ENCODE measurements at places on chromosomes 4 and X.

DNA sequence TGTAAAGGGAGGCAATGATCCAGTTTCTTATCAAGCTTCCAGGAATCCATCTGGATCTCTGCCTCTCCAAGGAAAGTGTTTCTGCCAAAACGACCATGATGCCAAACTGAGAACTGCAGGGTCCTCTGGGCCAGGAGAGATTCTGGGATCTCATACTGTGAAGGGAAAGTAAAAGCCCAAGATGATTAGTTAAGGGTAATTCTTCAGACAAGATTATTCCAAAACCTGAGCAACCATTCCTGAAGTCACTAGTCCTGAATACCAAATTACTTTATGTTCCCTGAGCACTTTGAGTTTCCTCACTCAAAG is 42.0 kb downstream of the SRPX2 start:
- no peak for DNase-seq

DNA sequence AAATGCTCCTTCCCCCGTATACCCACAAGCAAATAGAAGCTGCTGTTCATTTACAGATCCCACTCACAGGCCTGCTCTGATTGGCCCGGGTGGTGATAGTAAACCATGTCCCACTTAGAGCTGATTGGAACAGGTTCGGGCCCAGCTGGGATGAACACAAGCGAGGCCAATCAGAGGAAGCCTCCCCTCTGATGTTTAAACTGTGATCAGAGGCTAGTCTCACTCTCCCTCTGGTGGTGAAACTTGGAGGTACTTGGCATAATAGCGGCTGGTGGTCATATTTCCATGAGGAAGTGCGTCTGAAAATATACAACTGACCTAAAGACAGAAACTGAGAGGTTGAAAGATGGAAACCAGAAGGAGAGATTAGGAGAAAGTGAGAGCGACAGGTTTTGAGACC is 51.5 kb upstream of the TRPC3 start:
- peak; percentile 10 for DNase-seq

DNA sequence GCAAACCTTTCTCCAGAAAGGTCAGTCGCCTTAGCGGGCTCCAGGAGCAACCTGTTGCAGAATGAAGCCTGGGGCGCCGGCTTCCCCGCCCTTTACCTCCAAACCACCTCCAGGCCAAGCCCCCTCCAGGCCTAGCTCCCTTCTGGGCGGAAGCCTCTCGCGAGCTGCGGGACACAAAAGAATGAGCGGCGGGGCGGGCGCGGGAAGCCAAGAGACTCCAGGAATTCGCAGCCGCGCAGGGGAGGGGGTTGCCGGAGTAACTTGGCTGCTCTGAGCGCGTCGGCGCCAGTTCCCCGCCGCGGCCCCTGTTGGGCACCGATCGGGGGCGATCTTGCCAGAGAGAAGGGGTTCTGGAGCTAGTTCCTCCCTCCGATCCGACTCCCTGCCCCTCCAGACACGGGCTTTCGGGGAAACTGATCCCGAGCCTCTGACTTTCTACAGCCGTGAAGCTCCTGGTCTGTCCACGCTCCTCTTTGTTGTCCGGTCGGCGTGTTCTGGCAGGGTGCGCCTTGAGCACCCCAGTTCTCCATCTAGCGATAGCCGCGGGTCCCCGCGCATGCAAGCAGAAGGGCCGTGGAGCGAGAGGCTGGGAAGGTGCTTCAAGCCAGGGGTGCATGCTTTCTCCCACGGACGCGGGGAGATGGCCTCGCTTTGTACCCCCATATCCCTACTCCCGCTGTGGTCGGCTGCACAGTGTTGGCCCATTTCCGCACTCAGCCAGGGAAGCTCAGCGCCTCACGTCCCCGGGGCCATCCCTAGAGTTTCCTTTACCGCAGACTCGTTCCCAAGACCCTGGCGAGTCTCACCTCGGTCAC is 1.2 kb downstream of the PROM1 start:
- no peak for DNase-seq

- no peak for DNase-seq
Observed at GRCh38 chr4:80094191-80094590, 21.2 kb upstream of the ANTXR2 start.

- no peak for DNase-seq
Observed at GRCh38 chr4:1446502-1447386, 40.5 kb upstream of the NKX1-1 start.

DNA sequence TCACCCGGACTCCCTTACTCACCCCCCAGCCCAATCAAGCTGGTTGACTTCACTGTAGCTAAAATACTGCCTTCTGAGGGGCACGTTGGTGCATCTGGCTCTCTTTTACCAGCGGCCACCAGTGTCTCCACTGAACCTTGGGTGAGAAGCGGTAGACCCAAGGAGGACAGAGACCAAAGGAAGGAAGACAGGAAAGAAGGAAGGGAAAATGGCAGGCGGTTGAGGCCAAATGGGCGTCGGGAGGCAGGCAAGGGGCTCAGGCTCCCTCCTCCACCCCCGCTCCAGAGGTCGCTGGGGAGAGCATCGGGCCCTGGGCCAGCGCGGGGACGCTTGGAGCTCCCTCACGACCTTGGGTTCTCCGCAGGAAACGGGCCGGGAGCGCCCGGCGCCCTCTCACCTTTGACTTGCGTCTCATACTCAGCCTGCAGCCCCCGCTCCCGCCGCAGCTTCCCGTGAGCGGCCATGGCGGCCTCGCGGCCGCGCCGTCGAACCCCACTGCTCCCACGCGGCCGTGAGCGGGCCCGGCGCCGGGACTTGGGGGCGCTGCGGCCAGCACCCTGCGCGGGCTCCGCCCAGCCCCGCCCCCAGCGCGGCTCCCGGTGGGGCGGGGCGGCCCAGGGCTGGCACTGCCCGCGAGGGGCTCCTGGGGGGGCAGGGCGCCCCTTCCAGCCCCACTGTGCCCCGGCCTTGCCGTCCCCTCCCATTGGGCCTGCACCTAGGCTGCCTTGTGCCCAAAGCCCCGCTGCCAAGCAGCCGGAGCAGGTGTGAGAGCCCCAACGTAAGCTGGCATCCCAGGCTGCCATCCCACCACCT is at the start of gene ARHGAP4:
Gene ARHGAP4 (minus strand): TSS at position 526 of the 813 bp plus-strand sequence. CDS start 62 bp downstream, at position 464.
- no peak for DNase-seq

GRCh38 chr4:155114790-155115189 is 93.6 kb upstream of the NPY2R start:
- DNase-seq, result no peak

DNA sequence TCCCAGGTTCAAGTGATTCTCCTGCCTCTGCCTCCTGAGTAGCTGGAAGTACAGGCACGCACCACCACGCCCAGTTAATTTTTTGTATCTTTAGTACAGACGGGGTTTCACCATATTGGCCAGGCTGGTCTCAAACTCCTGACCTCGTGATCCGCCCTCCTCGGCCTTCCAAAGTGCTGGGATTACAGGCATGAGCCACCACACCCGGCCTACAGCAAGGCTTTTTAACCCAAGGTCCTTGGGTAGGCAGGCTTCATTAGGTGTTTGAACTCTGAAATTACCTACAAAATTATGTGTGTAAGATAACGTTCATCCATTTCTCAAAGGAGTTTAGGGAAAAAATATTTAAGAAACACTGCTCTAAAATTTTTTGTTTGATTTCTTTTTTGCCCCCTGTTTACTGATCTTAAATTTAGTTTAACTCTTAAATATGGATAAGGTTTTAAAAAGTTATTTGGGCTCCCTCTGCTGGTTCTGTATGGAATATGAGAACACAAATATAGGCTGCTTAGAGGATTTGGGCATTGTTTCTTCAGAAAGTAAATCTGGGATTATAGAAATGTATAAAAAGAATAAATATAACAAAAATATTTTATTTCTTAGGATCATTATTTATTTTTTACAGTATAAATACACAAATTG is 92.8 kb downstream of the CBR4 start:
- no peak for DNase-seq

GRCh38 chr4:75660491-75660890 is 12.7 kb downstream of the G3BP2 start:
- no peak for DNase-seq

DNA sequence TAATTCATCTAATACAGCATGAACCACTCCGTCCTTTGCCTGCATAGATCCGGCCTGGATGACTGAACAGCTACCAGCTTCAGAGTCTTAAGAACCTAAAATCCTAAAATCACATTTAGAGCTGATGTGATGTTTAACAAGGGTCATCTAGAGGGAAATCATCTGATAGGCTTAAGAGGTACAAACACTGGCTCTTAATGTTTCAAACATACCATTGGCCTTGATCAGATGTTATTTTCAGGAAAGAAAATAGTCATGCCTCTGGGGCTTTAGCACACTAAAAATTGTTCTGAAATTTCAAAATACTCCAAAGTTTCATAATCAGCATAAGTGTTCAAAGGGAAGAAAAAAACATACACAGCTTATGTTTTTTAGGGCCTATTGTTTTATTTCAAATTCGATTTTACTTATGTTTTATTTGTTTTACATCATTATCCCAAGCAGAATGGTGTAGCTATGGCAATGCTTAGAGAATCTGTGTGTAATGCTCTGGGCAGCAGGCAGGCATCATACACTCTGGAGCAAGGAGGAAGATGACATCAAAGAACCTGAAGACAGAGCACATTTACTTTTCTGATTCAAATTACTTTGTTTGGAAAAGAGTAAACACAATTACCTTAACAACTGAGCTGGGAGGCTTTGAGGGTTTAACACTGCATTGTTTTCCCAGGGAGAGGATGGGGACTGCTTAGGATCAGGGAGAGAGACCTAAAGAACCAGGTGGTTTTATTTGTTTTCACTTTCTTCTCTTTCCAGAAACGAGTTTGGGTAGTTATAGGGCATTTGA is 25.3 kb upstream of the LEF1 start:
- no peak for DNase-seq

DNA sequence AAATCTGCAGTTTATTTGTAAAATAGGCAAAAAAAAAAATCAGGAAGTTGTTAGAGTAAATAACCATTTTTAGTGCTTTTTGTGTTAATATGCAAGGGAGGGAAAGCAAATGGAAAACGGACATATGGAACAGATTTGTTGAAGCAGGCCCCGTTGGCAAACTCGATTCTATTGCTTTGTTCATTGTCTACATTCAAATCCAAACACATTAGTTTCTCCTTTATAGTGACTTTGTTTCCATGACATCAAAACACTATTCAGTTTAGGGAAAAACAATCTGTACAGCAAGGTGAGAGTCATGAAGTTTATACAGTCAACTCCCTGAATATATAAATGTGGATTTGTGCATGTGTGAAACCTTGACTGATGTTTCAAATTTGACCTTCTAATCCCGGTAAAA is 142.2 kb downstream of the FAM47A start:
- DNase-seq, result no peak

DNA sequence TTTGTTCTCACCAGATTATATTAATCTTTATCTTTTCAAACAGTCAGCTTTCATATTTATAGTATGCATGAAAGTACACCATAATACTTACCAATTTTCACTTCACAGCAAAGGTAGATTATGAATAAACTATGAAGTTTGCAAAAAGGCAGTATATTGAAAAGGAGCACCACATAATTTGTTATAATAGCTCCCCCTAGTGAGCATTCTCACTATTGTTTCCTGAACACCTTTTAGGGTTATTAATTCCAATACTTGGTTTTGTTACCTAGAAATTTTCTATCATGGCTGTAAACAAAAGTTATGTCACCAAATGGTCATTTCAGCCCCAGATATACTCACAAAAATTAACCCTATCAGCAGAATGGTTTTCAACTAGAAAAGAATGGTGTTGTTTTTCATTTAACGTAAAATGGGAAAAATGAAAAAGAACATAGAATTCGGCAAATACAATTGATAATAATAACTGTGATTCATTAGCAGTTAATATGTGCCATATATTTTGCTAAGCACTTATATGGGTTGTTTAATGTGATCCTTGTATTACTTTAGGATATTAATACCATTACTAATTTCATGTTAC is 30.2 kb upstream of the NKX6-1 start:
- DNase-seq, result no peak

DNA sequence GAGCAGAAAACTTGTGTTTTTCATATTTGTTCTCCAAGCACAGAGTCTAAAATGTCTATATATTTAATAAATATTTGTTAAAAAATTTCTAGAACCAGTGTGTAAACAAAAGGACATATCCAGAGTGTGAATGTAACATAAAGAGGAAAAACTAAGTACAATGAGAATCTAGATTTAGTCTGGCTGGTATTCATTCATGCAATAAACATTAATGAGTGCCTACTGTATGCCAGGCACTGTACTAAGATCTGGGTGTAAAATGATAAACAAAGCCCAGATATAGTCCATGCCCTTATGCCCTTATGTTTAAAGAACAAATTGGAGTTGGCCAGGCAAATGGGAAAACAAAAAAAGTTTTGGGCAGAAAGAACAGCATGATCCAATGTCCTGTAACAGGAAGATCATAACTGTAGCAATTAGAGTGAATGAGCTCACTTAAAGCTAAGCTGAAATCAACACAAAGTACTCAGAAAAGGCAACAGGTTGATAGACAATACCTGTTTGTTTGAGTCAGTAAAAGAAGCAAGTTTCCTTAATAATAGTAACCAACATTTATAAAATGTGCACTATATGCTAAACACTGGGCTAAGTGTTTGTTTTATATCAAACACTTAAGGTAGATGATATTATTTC is 1.3 kb upstream of the TMLHE start:
- no peak for DNase-seq

DNA sequence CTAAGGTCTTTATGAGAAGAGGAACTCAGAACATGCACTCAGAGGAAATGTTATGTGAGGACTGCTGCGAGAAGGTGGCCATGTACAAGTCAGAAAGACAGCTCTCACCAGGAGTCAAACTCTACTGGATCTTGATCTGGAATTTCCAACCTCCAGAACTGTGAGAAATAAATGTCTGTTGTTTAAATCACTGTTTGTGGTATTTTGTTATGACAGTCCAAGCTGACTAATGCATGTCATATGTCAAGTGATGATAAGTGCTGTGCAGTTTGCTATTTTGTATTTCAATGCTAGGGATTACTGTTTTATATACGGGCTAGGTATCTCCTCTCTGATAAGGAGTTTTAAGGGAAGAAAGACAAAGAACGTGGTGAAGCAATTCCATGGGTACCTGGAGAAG is 162.3 kb downstream of the CPEB2 start:
- no peak for DNase-seq

DNA sequence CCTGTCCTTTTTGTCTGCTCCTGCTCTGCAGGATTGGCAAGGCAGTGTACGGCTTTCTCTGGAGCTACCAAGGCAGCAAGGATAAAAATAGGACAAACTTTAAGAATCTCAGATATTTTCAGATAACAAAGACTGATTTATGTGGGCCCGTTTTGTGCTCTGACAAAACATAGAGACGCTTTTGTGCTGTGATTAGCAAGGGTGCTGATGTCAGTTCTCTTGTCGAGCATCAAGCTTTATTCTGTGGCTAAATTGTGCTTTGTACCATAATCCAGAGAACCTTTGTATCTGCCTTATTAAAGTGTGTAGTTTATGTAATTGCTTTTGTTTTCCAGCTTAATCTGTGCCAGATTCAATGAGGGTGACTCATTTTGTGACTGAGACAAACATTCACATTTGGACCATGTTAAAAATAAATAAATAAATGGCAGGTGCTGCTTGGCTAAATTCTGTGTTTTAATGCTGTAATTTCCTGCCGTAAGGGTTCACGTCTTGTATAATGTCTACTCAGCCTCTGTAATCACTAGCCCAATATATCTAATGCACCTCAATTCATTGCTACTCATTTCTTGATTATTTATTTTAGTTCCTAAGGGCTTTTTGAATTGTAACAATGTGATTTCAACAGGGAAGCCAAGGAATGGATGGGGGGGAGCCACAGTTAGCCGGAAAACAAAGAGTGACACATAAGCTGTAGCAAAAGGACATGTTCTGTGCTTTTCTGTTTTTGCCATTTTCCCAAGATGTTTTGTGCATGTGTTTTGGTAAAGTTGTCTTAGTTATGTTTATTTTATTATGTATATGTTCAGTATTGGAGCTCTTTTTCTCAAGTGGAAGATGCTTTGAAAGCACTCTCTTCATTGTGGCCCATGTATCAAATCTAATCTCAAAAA is 75.1 kb downstream of the GAB1 start:
- no peak for DNase-seq

- DNase-seq, result no peak
Observed at GRCh38 chr4:105670684-105671083, 37.8 kb downstream of the INTS12 start.
